MG63 (cell line): ENCODE measurements at places on chromosomes 11 and 22. TPM values are rescaled to one million over a fixed set of nuclear protein-coding genes. Genes with fewer than 3 reads are reported as not detected.

RASL10A gene
- total RNA-seq, result not detected in 2 replicates

GRCh38 chr22:35354068-35354467, 26.8 kb upstream of the HMOX1 start:
- DNase-seq, result no peak

DNA sequence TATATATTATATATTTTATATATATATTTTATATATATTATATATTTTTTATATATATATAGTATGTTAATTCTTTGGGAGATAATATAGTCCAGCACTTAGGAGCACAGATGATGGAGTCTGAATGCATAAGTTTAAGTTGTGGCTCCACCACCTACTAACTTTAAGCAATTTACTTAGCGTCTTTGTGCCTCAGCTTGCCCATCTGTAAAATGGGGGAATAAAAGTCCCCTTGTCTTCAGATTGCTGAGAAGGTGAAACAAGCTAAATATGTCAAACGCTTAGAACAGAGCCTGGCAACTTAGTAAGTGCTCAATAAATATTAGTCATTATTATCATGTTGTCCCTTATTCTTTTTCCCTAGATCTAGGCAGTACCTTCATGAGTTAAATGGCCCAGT, 27.5 kb downstream of the DSCAML1 start:
- no peak for DNase-seq

GRCh38 chr22:44260216-44261035, 52.3 kb downstream of the SHISAL1 start:
- no peak for DNase-seq

DNA sequence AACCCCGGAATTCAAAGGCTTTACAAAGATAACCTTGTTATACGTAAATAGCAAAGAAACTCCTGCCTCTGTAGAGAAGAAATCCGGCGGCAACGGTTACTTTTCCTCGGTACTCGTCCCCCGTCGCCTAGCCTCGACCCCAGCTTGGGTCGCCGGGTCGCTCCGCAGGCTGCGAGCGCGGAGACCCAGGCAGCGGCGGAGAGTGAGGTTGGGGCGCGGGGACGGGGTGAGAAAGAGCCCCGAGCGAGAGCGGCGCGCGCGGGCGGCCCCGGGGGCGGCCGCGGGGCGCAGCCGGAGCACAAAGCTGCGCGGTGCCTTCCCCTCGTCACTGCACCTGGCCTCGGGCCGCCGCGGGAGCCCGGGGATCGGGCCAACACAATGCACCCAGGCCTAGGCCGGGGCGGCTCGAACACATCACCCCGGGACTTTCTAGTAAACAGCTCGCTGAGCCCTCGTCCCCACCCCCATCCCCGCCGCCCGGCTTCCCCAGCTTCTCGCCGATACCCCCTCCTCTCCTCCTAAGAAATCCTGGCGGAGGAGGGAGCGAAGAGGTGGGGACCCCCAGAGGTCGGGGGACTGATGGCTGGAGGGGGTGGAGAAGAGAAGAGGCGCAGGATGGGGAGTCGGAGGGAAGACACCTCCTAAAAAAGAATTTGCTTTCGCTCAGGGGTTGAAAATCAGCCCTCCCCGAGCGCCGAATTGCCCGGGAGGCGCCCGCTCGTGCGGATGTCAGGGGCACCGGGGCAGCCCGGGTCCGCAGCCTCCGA, 845 bp downstream of the MPPED2 start:
- DNase-seq, result no peak

DNA sequence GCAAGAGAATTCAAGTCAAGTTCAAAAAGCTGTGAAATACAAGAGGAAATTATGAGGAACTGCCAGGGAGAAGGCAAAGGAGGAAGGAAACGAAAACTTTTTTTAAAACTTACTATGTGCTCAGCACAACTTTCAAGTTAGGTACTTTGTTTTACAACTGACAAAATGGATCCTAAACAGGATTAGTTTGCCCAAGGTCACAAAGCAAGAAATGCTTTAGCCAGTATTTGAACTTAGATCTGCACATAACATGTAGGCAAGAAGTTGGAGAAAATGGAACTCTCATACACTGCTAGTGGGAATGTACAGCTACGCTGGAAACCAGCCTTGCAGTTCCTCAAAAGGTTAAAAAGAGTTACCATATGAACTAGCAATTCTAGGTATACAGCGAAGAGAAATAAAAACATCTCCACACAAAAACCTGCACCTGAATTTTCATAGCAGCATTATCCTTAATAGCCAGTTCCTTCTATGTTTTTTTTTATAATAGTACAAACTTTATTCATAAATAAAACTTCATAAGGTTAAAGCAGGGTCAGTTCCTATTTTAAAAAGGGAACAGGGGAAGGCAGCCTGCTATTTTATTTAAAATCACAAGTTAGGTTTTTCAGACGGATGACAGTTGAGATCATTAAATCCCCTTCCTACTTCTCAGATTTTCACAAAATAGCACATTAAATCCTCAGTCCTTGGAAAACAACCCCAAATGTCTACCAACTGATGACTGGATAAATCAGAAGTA, 19.2 kb downstream of the DDX6 start:
- no peak for DNase-seq

GRCh38 chr11:36874291-36874690, 276.3 kb upstream of the RAG2 start:
- no peak for DNase-seq

GRCh38 chr22:20146777-20147176, 4.1 kb downstream of the CCDC188 start:
- DNase-seq, result no peak
